Brain microvascular endothelial cell (primary cell): ENCODE measurements at places on chromosomes 3 and 15.

GRCh38 chr3:78906930-78907329, 860.9 kb downstream of the ROBO1 start:
- no peak for DNase-seq

DNA sequence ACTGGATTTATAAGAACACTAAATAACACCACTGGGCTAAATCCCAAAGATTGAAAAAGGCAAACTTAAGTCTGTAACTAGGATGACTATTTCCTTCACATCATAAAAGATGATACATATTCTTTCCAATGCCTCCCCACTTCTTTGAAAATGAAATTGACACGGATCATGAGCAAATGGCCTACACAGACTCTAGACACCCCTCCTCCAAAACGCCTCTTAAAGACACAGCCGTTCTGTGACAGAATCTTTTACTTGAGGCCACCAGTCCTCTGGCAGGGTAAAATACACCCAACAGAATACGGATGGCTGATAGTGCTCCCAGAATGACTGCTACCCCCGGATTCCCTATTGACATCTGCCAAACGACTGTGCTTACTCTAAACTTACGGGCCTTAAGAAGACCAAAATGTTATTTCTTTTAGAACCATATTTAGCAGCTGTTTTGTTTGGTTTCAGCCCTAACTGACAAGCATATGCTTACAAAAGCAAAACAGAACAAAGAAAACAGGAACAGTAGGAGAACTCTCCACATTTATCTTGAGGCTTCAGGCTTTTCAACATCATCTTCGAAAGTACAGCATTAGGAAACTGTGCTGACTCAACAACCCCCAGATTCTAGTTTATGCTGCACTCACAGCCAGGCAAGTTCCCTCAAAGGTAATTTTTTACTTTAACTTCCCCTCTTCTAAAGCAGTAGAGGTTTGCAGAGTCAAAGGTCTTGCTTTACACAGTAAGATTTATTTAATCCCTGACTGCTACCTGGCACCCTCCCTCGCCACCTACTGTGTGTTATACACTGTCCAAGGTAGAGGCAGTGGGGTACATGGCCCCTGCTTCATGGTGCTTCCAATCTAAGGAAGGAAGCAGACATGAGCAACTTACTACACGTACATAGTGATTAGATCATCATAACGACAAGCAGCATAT, 84.3 kb downstream of the TNIK start:
- DNase-seq, result peak; percentile 47

DNA sequence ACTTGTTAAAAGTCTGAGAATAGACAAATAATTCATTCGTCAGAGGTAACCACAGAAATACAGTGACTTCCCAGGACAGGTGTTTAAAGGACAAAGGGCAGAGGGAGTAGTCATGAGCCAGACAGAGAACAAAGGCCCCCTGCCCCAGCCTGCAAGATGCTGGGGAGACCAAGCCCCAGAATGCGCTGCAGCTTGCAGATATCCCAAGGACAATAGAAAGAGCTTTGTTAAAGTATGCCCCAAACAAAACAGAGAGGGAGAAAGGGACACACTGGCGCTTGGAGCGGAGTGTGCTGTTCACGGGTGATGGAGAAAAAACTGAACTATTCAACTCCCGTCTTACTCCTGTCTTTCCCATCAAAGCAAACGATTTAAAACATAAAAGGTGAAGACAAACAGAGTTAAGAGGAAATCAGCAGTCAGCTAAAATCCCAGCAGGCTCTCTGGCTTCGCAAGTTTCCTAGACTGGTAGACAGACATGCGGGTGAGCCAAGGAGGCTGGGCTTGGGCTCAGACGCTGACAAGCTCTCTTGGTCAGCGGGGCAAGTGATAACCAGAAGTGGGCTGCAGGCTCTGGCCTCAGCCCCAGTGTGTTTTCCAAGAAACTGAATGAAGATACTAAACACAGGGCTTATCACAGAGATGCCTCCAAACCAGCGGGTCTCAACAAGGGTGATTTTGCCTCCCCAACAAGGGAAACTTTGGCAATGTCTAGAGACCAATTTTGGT, 130.1 kb downstream of the UACA start:
- DNase-seq, result no peak

- no peak for DNase-seq
Measured at GRCh38 chr15:58487041-58487723, 55.4 kb downstream of the LIPC start.

DNA sequence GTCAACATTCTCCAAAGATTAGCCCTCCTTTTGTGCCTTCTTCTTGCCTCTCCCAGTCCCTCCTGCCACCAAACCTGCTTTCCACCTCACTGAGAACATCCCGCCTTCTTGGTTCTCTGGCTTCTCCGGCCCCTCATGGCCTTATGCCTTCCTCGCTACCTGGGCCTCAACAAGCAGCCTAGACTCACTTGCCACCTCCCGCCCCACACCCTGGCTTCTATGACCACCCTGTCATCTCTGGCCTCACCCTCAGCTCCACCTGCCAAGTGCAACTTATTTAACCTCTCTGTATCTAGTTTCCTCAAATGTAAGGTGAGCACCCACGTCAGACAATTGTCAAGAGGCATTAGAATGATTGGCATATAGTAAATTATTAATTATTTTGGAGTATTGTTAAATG, 68.8 kb upstream of the MEX3B start:
- DNase-seq, result no peak

- peak; percentile 65 for DNase-seq
Measured at GRCh38 chr3:107117922-107118536, 259.2 kb upstream of the CCDC54 start.

GRCh38 chr3:66196633-66197032, 24.2 kb upstream of the SLC25A26 start:
- no peak for DNase-seq

- DNase-seq, result no peak
Measured at GRCh38 chr3:14462738-14463137, 60.3 kb downstream of the SLC6A6 start.

DNA sequence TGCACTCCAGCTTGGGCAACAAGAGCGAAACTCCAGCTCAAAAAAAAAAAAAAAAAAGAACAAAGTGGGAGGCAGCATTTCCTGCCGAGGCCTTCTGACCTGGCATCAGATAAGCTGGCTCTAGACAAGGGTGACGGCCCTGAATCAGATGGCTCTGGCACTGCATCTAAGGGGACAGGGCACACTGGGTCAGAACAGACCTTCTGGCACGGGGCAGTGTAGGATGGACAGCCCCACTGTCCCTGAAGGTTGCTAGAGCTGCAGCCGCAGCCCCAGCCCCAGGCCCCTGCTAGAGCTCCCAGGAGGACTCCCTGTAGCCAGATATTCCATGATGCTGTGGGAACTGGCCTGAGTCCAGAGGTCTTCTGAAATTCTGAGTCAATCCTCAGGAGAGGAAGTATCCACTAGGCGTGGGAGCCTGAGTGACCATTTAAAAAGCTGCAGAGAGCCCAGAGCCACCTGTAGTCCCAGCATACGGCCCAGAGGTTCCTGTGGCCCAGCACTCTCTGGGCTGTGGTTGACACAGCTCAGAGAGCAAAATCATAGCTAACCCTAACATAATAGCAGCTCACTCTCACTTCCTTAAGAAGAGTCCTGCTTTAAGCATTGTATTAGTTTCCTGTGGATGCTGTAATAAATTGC, 69.2 kb upstream of the MFGE8 start:
- peak; percentile 78 for DNase-seq

DNA sequence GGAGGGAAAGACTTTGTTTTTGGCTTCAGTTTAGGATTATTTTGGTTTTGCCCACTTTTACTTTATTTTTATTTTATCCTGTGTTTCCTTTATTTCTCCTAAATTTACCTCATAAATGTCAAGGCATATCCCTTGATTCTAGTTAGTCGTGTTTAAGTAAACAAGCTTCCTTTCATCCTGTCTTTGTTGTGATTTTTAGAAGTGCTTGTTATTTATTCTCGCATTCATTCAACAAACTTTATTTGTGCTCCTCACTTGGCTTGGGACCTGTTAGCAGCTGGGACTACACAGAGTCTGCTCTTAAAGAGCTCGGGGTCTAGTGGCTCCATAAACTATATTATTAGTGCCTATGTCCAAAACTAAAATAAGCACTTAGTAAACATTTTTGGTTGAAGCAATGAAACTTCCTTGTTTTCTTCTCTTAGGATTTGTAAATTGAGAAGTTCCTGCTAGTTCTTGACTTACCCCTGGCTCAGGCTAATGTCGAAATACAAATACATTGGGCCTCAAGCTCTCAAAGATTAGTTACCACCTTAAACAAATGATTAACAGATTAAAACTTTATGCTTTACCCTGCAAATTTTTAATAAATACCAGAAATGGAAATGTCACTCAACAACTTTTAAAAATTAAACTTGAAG, 19.0 kb upstream of the DMXL2 start:
- DNase-seq, result no peak

DNA sequence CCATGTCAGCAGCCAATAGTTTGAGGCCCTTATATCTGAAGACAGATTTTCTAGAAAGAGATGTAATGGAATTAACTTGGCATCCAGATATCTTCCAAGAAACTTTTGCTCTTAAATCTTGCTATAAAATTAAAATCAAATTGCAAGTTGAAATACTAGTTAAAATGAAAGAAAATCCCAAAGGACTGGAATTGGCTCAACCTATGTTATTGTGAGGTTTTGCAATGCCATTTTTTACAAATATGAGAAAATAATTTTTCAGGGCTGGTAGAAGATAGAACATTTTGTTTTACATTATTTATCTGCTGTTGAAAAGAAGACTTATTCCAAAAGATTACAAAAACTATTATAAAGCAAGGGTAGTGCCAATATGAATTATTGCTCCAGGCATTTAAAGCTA, 92.2 kb upstream of the AGTR1 start:
- DNase-seq, result no peak

DNA sequence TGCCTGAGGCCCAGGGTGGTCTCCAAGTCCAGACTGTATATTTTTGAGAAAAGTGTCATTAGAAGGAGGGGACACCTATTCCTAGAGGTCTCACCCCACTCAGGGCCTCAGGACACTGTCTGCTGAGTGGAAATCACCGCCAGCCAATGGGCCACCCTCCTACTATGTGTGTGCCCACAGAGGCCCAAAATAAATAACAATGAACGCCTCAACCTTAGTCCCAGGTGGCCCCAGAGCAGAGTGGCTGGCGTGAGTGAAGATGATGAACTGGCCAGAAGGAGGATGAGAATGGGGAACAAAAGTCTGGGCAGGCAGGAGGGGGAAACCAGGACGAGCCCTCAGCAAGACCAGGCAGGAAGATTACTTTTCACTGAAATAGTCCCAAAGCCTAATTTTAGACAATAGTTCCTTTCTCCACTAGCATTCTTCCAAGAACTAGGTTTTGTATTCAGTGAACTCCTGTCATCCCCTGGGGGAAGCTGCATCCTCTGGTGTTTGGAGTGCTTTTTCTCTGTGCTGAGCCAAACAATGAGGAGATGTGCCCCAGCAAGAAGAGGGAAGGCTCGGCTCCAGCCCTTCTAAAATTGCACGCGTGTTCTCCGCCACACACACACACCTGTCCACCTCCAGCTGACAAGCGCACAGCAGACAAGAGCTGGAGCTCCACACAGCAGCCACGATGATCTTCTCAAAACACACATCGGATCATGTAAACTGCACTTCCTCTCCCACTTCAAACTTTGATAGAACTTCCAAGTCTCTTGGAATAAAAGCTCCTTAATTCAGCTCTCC, 72.2 kb downstream of the ADCY5 start:
- no peak for DNase-seq

GRCh38 chr3:25973122-25973521, 183.2 kb downstream of the OXSM start:
- no peak for DNase-seq

- no peak for DNase-seq
Measured at GRCh38 chr3:82208002-82208710, 446.7 kb upstream of the GBE1 start.

GRCh38 chr3:18868911-18869689, 279.2 kb upstream of the KCNH8 start:
- DNase-seq, result no peak

DNA sequence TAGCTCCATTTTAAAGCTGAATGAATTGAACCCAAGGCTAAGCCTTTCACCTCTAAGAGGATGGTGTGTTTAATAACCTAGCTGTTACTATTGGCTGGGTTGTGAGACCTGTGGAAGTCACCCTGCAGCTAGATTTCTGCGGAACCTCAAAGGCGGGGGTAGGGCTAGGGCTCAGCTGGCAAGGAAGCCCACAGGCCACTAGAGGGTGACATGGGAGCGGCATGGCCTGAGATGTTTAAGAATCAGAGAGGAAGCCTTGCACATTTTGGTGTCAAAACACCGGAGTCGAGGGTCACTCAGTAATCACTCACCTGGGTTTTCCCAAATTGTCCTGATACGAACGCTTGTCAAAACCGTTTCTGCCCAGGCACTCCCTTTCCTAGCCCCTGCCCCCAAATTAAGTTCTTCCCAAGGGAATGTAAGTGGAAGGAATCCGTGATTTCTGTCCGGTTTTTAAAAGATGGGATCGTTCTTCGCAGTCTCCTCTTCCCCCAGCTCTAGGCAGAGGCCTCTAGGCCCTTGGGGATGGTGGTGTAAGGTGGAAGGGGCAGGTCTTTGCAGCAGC, 3.8 kb upstream of the ACAD9 start:
- peak; percentile 28 for DNase-seq

DNA sequence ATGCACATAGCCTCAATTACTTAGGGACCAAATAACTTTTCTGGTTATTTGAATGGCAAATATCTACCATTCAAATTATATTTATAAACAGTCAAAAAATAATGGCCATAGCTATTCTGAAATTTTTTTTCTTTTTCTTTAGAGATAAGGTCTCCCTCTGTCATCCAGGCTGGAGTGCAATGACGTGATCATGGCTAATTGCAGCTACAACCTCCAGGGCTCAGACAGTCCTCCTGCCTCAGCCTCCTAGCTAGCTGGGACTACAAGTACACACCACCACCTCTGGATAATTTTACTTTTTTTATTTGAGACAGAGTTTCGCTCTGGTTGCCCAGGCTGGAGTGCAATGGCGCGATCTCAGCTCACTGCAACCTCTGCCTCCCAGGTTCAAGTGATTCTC, 16.6 kb downstream of the PPP1R2 start:
- no peak for DNase-seq

- peak; percentile 6 for DNase-seq
Measured at GRCh38 chr3:114709102-114709501, 415.3 kb downstream of the TIGIT start.

GRCh38 chr3:127101411-127102187, 91.3 kb upstream of the PRR23E start:
- no peak for DNase-seq

DNA sequence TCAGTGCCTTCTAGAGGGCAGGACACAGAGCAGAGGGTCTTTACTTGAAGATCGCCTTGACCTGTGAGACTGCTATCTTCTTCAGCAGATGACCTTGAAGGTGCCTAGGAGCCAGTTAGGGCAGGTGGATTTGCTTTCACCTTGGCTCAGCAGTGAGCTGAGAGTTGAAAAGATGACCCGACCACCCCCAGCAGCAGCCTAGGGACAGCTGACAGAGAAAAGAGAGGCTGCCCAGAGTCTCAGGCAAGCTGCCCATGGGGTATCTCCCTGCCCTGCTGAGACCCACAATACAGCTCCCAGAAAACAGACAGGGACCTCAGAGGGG, 453 bp upstream of the LTF start:
- DNase-seq, result no peak

- no peak for DNase-seq
Measured at GRCh38 chr3:167116120-167116922, 263.8 kb downstream of the ZBBX start.
